Upper lobe of right lung (tissue), 1 donor: ENCODE measurements at places on chromosomes 2 and 18.

DNA sequence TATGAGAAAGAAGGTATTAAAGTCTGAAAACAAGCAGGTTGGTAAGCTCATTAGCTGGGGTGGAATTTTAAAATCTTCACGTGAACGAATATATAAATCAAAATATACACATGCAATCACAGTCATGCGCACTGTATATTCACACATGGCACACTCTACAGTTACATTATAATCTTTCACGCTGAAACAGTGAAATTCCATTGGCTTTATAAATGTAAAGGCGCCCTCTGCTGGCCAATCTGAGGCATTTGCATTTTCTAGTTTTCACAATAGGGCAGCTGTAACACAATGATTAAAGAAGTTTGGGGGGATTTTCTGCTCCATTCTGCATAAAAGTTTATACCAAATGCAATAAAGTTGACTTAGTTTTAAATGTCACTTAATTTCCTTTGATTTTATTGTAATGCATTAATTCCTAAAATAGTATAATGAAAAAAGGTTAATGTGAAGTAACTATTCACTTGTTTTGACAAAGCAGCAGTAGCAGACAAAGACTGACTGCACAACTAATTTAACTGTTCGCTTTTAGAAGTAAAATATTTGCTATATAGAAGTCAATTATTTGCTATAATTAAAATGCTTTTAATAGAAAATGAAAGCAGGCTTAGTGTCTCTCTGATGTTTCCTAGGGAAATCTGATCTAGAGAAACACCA is 17.2 kb downstream of the IFIH1 start:
- no peak for DNase-seq

DNA sequence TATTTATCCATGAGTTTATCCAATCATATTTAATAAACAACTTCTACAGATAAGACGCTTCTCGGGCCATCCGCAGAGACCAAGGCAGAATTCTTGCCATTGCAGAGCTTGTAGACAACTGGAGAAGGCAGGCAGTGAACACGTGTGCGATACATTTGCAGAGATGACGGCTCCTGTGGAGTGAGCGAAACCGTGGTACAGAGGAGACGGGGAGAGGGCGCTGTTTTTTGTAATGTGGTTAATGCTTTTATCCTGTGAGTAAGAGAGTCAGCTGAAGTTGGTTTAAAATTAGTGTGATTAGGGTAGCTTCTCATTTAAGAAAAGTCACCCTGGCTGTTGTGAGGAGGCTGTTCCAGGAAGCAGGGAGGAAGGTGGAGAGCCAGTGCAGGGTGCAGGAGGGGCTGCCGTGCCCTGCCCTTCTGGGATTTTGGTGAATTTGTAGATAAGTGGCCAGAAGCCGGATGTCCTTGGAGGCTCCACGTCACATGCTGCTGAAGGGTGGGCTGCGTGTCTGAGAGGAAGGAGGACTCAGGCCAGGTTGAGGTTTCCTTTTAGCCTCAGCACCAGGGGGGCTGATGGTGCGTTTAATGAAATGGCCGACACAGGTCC is 151.4 kb downstream of the SNTG2 start:
- DNase-seq, result no peak

DNA sequence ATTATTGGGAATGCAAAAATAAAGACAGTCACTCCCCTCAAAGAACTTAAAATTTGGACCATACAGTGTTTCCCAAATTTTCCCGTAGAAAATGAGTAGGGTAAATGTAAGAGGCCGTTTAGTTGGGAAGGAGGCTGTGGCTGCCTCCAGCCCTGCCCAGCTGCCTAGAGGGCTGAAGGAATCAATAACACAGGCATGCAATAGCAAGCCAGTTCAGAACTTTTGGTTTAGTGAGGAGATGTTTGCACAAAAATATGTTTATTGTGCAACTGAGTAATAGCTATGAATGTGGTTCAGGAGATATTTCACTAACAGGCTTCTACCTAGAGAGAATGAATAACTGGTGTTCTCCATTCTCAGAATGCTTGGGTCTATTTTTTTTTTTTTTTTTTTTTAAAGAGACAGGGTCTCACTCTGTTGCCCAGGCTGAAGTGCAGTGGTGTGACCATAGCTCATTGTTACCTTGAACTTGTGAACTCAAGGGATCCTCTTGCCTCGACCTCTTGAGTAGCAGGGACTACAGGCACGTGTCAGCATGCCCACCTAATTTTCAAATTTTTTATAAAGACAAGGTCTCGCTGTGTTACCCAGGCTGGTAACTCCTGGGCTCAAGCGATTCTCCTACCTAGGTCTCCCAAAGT is 23.6 kb downstream of the UGP2 start:
- no peak for DNase-seq

GRCh38 chr18:27861539-27861938 is 315.4 kb downstream of the CDH2 start:
- DNase-seq, result no peak

- peak; percentile 37 for DNase-seq
Measured at GRCh38 chr18:79928563-79928960, 22.9 kb downstream of the SLC66A2 start.

- DNase-seq, result no peak
Measured at GRCh38 chr18:44811572-44812125, 131.0 kb downstream of the SETBP1 start.

GRCh38 chr2:51581636-51582267 is 549.8 kb upstream of the NRXN1 start:
- DNase-seq, result no peak

DNA sequence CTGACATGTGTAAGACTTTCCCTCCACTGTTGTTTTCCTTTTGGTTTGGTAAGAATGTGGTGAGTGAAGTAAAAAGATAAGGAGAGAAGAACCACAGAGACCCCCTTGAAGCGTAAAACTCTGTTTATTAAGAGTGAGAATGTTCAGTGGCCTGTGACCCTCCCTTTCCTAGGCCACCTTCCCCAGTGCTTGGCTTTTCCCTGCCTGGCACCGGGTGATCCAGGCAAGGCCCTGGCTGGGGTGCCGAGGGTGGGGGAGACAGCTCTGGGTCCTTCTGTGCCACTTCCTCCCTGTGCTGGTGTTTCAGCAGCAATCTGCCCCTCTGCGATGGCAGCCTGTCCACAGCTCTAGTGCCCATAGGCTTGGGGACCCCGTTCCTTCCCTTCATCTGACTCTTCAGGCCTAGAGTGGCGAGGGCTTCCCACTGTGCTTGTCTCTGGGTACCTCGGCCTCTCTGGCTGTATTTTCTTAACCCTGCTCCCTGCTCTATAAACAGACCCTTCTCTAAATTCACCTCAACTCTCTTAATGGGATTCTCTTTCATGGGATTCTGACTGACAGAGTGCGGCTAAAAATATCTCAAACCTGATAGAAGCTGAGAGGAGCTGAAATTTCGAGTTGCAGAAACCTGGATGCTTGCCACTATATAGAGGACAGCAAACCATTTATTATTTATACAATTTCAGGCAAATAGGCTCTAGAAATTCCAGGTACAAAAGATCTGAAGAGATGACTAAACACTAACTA is 461.0 kb downstream of the DLGAP1 start:
- no peak for DNase-seq

DNA sequence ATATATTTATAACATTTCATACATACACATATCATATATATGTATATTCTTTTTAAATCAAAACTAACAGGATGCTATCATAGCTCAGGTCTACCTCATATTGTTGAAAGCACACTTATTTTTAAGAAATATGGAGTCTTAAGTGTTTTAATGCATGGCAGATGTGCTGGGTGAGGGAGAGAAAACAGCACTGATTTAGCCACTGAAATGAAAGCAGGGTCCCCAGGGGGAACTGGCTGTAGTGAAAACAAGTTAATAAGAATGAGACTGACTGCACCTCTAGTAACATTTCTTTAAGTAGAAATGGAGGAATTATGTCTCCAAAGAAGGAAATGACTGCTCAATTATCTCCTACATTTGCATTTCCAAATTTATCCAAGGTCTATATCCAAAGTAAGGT is 857.8 kb downstream of the DCDC2C start:
- no peak for DNase-seq

- DNase-seq, result no peak
Measured at GRCh38 chr2:37568565-37568964, 102.9 kb downstream of the CDC42EP3 start.

DNA sequence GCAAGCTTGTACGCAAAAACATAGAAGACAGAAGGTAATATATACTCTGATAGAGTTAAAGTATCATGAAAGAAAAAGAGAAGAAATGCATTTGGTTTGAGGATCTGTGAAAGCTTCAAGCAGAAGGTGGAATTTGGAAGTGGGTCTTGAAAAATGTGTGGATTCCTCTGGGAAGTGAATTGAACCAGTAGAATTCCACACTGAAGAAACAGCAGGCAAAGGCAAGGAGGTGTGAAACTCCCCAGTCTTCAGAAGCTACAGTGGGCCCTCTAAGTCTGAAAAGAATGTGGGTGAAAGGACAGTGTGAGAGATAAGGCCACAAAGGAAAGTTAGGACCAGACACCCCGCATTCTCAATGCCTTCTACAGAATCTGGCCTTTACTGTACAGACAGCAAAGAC is 25.6 kb downstream of the COBLL1 start:
- DNase-seq, result no peak

- no peak for DNase-seq
Measured at GRCh38 chr2:174951745-174952144, 53.4 kb downstream of the CHN1 start.

GRCh38 chr2:17815468-17816184 is 634 bp upstream of the MSGN1 start:
- DNase-seq, result no peak
